ENCODE measurements at places on chromosomes 1 and 21.

GRCh38 chr1:17156108-17156507 lies 36.9 kb upstream of the PADI2 start:
- H3K4me1 ChIP-seq = no peaks in the 10 kb centered on the region
- no peaks in the 10 kb centered on the region for H3K27me3 ChIP-seq

DNA sequence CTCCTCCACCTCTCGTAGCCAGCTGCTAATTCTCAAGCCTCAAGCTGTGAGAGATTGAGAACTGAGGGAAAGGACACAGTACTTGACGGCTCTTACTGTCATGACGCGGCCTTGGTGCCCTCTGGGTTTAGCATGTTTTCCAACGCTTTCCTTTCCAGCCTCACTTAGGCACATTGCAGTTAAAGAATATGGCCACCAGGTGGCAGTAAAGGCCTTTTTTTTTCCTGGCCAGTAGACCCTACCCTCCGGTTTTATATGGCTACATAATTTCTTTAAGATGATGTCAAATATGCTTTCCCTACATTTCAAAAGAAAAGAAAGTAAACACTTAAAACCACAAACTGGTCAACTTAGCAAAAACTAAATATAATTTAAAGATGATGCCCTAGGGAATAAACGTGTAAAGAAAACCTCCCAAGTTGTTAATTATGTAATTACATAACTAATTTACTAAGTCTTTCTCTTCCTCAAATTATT lies 56.8 kb upstream of the PRDX6 start:
- no peaks in the 10 kb centered on the region for H3K27me3 ChIP-seq
- H3K27ac ChIP-seq = no peak overlapping the region
- H3K4me1 ChIP-seq = no peaks in the 10 kb centered on the region
- DNase-seq = peak; percentile 56

DNA sequence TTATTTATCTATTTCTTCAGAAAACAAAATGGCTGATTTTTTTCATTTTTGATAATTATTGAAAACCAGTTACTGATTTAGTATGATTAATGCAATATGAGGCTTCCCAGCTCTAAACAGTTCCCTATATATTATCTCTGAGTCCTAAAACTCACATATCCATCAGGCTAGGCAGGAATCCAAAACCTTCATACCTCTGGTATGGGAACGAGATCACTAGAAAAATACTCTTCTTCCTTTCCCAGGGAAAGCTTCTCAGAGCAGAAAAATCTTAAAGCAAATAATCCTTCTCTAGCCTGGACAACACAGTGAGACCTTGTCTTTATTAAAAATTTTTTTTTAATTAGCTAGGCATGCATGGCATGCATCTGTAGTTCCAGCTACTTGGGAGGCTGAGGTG lies 42.5 kb downstream of the KDM5B start:
- H3K27me3 ChIP-seq = no peaks in the 10 kb centered on the region
- no peaks in the 10 kb centered on the region for H3K4me1 ChIP-seq
- no peak for DNase-seq
- H3K4me3 ChIP-seq = no peak overlapping the region

GRCh38 chr1:94602802-94603625 lies 61.5 kb upstream of the F3 start:
- DNase-seq = no peak
- no peaks in the 10 kb centered on the region for H3K36me3 ChIP-seq
- H3K4me3 ChIP-seq = no peak overlapping the region
- H3K27ac ChIP-seq = no peak overlapping the region
- H3K27me3 ChIP-seq = no peaks in the 10 kb centered on the region

GRCh38 chr21:44399151-44399954 lies 45.9 kb downstream of the TRPM2 start:
- no peak overlapping the region for H3K27ac ChIP-seq
- H3K36me3 ChIP-seq = no peaks in the 10 kb centered on the region
- H3K27me3 ChIP-seq = no peaks in the 10 kb centered on the region
- DNase-seq = no peak
- no peak overlapping the region for H3K4me3 ChIP-seq
- H3K4me1 ChIP-seq = no peaks in the 10 kb centered on the region

DNA sequence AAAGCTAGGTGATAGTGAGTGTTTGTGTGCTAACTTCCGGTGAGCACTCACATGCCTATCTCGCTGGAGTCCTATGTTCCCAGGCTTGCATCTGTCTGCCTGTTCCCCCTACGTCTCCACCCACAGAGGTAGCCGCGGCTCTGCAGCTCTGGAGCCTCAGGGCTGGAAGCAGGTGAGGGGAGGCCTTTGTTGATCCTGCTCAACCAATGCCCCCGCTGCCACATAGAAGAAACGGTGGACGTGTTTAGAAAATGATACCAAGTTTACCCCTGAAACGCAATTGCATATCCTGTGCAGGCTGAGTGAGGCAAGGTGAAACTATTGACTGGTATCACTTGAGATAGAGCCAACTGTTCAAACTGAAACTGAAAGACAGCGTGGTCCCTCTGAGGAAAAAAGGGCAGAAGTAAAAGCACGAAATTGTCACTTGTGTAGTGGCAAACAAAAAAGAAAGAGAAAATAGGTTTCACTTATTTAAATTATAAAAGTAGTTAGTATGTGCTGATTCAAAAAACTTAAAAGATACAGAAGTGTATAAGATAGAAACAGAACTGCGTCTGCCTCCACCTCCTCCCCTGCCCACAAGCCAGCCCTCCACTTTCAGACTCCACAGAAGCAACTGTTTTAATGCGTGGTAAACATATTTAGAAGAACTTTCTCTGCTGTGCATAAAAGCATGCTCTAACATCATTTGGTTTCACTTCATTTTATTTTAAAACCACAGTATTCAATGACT lies 38.6 kb upstream of the ETS2 start:
- H3K4me1 ChIP-seq = no peaks in the 10 kb centered on the region
- H3K27me3 ChIP-seq = no peaks in the 10 kb centered on the region
- peak overlapping the region; percentile 37 for H3K4me3 ChIP-seq
- no peak for DNase-seq
- H3K36me3 ChIP-seq = no peaks in the 10 kb centered on the region

DNA sequence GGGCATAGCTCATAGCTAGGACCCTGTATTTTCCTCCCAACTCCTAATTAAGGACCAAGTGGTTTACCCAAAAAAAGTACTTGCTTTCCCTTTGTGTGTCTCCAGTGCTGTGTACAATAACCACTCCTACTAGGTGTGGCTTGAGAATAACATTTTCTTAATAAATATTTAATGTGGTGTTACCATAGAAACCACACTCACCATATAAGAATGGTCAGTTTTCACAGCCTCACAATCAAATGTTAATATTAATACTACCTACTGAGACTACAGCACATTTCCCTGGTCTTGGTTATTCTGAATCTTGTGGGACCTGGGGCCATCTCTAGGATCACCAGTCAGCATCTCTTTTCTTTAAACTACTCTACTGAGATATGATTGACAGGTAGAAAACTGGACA lies 83.5 kb upstream of the BCAR3 start:
- H3K27me3 ChIP-seq = no peaks in the 10 kb centered on the region
- no peak overlapping the region for H3K4me3 ChIP-seq
- DNase-seq = no peak
- H3K36me3 ChIP-seq = no peaks in the 10 kb centered on the region
- no peak overlapping the region for H3K27ac ChIP-seq

GRCh38 chr21:16194788-16195537 lies 465.2 kb downstream of the USP25 start:
- H3K4me3 ChIP-seq = peak overlapping the region; percentile 66
- H3K27ac ChIP-seq = peak overlapping the region; percentile 85
- no peaks in the 10 kb centered on the region for H3K27me3 ChIP-seq
- no peak for DNase-seq
- peaks cover 8% of the 10 kb centered on the region for H3K4me1 ChIP-seq

DNA sequence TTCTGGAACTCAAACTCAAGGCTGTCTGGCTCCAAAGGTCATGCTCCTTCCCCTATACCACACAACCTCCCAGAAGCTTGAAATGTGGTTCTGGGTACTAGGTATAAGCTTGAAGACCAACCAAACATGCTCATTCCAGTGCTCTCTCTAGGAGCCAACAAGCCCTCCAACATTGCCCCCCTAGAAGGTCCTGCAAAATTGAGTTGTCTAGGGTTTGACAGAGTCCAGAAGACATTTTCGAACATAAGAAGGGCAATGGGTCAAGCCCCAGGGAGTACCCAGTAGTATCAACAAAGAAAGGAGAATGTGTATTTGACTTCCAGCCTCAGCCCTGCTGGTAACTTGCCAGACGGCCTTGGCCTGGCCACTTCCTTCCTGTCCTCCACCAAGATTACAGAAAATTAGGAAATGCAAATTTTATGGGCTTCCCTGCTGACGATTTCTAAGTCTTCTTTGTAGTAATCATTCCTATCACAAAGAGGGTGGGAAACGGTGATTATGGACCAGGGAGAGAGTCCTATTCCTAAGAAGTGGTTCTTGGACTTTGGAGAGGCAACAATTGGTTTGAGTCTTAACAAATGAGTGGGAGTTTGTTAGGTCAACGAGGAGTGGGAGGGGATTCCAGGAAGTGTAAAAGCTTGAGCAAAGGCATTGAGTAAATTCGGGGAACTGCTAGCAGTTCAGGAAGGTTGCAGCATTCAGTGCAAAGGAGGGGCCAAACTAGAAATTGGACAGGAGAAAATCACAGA lies 18.7 kb upstream of the SLAMF1 start:
- H3K4me3 ChIP-seq = no peak overlapping the region
- peak; percentile 40 for DNase-seq
- H3K27me3 ChIP-seq = no peaks in the 10 kb centered on the region
- H3K36me3 ChIP-seq = no peaks in the 10 kb centered on the region

DNA sequence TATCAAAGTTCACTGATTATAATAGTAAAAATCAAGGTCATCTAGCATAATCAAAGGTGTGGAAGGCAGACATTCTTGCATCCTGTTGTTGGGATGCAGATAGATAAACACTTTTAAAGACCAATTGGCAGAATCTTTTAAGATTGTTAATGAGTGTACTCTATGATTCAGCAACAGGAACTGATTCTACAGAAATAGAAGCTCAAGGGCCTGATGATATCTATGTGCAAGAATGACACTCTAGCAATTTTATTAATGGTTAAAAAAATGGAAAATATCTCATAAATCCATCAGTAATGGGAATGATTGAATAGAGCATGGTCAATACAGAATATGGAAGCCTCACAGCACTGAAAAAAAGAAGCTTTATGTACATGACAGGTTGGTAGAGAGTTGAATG lies 2.2 kb upstream of the ATP1A4 start:
- no peaks in the 10 kb centered on the region for H3K36me3 ChIP-seq
- no peak overlapping the region for H3K4me3 ChIP-seq
- no peaks in the 10 kb centered on the region for H3K27me3 ChIP-seq
- peak overlapping the region; percentile 19 for H3K27ac ChIP-seq
- DNase-seq = no peak

DNA sequence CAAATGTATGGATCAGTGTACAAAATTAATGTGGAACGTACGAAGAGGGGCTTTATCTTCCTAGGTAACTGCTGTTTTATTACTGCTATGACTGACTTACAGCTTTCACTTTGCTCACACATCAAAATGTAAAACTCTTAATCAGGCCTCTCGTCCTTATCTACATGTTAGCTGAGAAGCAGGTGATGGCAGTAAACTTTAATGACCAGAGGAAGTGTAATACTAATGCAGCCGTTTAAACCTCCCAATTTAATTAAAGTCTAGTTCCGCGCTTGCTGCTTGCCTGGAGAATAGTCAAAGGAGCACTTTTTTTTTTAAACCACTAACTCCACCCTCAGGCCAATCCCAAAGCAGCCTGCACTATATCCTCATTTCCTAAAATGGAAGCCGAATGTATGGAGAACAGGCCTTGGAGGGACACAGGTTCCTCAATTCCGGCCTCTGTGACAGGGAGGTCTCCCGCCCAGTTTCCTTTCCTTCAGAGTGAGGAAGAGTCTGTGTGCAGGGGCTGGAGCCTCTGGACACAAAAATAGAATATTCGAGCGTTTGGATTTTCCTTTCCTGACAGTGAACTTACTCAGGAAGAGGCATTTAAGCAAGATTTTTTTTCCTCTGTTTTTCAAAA lies 36.7 kb upstream of the RASAL2 start:
- H3K4me1 ChIP-seq = peaks cover 14% of the 10 kb centered on the region
- no peak for DNase-seq
- peak overlapping the region; percentile 13 for H3K27ac ChIP-seq
- no peaks in the 10 kb centered on the region for H3K36me3 ChIP-seq
- peak overlapping the region; percentile 19 for H3K4me3 ChIP-seq
